Lung microvascular endothelial cell (primary cell): ENCODE measurements at places on chromosomes 5 and 9. TPM values are rescaled to one million over a fixed set of nuclear protein-coding genes. Genes with fewer than 3 reads are reported as not detected.

Gene RNF145
- 41.2 and 45.8 TPM in 2 replicates for total RNA-seq

Gene GNA14
- 12.6 and 70.2 TPM in 2 replicates for total RNA-seq

Gene BASP1
- 2.4 and 9.4 TPM in 2 replicates for total RNA-seq

Gene SOX30
- total RNA-seq = not detected in 2 replicates

Gene TMEM252
- not detected in 2 replicates for total RNA-seq
